ENCODE measurements at places on chromosomes 12 and 14.

GRCh38 chr14:69323266-69323998 lies 63.5 kb downstream of the GALNT16 start:
- DNase-seq, result no peak
- no peaks in the 10 kb centered on the region for H3K36me3 ChIP-seq
- H3K27me3 ChIP-seq, result no peaks in the 10 kb centered on the region
- peaks cover 13% of the 10 kb centered on the region for H3K4me1 ChIP-seq
- H3K27ac ChIP-seq, result no peak overlapping the region
- no peak overlapping the region for H3K4me3 ChIP-seq

- H3K4me3 ChIP-seq, result no peak overlapping the region
- H3K36me3 ChIP-seq, result no peaks in the 10 kb centered on the region
- no peak for DNase-seq
- H3K27me3 ChIP-seq, result no peaks in the 10 kb centered on the region
- H3K4me1 ChIP-seq, result no peaks in the 10 kb centered on the region
Measured at GRCh38 chr14:24398293-24398652, 530 bp upstream of the NYNRIN start.

- no peak overlapping the region for H3K27ac ChIP-seq
- no peak overlapping the region for H3K4me3 ChIP-seq
- DNase-seq, result no peak
- no peaks in the 10 kb centered on the region for H3K36me3 ChIP-seq
Measured at GRCh38 chr12:57389033-57389432, 41.8 kb downstream of the R3HDM2 start.

- no peak overlapping the region for H3K27ac ChIP-seq
- H3K36me3 ChIP-seq, result no peaks in the 10 kb centered on the region
- DNase-seq, result no peak
- no peaks in the 10 kb centered on the region for H3K27me3 ChIP-seq
- H3K4me3 ChIP-seq, result no peak overlapping the region
- H3K4me1 ChIP-seq, result no peaks in the 10 kb centered on the region
Measured at GRCh38 chr14:52329678-52330369, 15.7 kb downstream of the PTGER2 start.

GRCh38 chr12:7499636-7500035 lies 3.9 kb downstream of the CD163 start:
- H3K4me3 ChIP-seq, result no peak overlapping the region
- H3K4me1 ChIP-seq, result no peaks in the 10 kb centered on the region
- H3K27me3 ChIP-seq, result no peaks in the 10 kb centered on the region
- no peak overlapping the region for H3K27ac ChIP-seq

DNA sequence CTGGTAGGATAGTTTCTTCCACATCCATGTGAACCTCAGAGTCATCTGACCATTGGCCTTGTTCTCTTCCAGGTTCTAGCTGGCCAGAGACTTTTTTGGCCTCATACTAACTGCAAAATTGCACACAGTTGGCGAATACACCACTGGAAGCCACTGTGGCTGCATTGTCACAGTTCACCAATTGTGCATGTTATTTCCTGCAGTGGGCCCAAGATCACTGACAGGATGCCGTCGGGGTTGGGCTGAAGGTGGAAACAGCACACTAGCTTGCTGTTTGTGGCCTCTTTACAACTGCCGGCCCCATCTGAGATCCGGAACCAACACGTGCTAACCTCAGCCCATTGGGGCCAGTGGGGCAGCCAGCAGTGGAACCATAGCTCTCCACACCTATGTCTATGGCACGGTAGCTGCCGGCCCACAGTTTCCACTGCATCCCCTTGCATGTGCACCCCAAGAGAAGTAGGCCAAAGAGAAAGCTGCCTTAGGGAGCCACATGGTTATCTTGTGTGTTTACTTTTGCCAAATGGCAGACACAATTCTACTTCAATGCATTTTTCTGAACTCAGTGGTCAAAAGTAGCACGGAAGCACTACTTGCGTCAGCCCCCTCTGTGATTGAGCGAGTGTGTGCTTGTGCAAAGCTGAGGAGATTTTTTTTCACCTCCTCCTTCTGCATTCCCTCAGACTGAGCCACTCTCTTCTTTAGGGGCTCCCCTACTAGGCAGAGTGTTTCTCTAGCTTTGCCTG lies 464.0 kb downstream of the RAD51B start:
- no peak for DNase-seq
- no peaks in the 10 kb centered on the region for H3K27me3 ChIP-seq
- peaks cover 12% of the 10 kb centered on the region for H3K4me1 ChIP-seq
- no peak overlapping the region for H3K4me3 ChIP-seq

GRCh38 chr12:14868916-14869506 lies 16.6 kb downstream of the MGP start:
- no peak overlapping the region for H3K27ac ChIP-seq
- H3K4me3 ChIP-seq, result no peak overlapping the region
- H3K27me3 ChIP-seq, result no peaks in the 10 kb centered on the region
- H3K4me1 ChIP-seq, result peaks cover 10% of the 10 kb centered on the region
- H3K36me3 ChIP-seq, result no peaks in the 10 kb centered on the region
- no peak for DNase-seq

DNA sequence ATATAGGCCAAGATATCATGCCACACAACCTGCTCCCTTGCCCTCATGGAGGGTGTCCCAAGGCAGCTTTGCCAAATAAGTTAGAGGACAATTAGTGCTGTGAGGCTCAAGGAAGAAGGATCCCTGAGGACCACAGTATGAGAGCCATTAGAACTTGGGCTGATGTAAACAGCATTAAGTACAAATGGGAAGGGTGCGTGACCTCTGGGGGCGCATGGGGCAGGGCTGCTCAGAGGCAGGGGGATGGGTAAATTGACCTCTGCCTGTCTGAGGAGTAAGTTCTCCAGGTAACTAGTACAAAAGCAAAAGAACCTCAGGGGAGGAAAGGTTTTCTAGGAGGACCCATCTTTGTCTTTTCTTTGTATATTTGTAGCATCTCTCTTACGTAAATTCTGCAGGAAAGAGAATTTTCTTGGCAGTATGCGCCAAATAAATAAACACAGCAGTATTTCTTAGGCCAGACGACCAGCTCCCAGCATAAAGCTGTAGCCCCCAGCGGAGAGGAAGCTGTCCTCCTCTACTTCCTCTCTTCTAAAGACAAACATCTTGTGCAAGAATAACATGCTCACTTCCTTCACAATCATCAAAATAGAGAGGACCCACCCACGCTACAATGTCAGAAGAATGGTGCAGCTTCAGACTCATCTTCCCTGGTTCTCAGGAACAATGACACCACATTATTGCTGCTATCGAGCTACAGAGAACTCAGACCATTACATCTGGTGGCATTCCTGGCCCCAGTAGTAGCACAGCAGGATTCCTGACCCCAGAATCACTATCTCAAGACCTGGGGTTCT lies 16.4 kb upstream of the VWF start:
- no peak overlapping the region for H3K27ac ChIP-seq
- no peak for DNase-seq
- no peak overlapping the region for H3K4me3 ChIP-seq
- no peaks in the 10 kb centered on the region for H3K36me3 ChIP-seq
- no peaks in the 10 kb centered on the region for H3K4me1 ChIP-seq

GRCh38 chr14:77547512-77548180 lies 49.0 kb upstream of the ISM2 start:
- no peak for DNase-seq
- no peak overlapping the region for H3K4me3 ChIP-seq
- no peak overlapping the region for H3K27ac ChIP-seq
- H3K36me3 ChIP-seq, result no peaks in the 10 kb centered on the region
- no peaks in the 10 kb centered on the region for H3K4me1 ChIP-seq
- no peaks in the 10 kb centered on the region for H3K27me3 ChIP-seq

- H3K36me3 ChIP-seq, result no peaks in the 10 kb centered on the region
- peaks cover 44% of the 10 kb centered on the region for H3K27me3 ChIP-seq
- DNase-seq, result no peak
- no peaks in the 10 kb centered on the region for H3K4me1 ChIP-seq
Measured at GRCh38 chr14:104399432-104400155, 180.0 kb upstream of the C14orf180 start.

DNA sequence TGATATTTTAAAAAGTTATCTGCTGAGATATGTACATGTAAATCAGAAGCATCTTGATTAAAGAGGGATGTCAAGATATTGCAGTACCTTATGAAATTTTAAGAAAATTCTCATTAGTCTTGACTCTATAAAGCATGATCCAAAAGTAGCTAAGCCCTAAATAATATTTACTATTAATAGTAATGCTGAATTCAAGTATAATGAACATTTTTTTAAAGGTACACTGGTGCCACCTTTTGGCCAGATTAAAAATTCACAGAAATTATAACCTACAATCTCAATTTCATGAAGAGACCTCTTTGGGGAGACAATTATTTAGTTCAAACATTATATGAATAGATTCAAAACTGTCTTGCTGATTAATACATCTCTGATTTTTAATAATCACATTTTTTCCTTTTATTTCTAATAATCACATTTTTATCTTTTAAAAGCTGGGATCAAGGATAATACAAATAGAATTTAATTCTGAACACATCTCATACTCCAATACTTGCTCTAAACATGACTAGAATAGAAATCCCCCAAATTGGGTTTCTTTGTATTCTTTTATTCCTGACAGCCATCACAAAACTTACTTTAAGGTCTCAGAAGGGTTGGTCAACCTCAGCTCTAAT lies 13.4 kb downstream of the AKAP5 start:
- H3K27ac ChIP-seq, result no peak overlapping the region
- no peaks in the 10 kb centered on the region for H3K27me3 ChIP-seq
- no peaks in the 10 kb centered on the region for H3K36me3 ChIP-seq
- no peak overlapping the region for H3K4me3 ChIP-seq
- DNase-seq, result no peak

DNA sequence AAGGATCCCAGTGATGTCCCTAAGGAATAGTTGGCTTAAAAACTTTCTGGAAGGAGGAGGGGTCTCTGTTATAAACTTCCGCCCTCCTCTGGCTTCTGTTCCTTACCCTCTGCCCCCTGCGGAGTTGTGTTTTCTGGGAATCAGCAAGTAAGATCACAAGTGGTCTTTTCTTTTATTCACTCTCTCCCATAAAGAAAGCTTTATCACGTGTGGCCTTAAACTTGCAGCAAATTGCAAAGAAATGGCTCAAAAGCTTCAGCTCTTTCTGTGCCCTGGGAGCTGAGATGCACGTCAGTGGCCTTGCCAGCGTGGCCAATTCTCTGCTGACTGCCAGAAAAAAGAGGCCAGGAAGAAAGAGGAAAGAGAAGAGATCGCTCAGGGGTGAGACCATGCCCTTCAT lies at the start of gene SLCO1C1:
Gene SLCO1C1 (plus strand): TSS at position 101 of the 400 bp plus-strand sequence. CDS start 4,245 bp downstream, outside the sequence.
- H3K27ac ChIP-seq, result no peak within 1 kb of the TSS
- no peaks in the 10 kb centered on the region for H3K36me3 ChIP-seq
- H3K4me1 ChIP-seq, result no peaks in the 10 kb centered on the region

GRCh38 chr12:114838480-114838879 lies 154.5 kb upstream of the TBX3 start:
- no peak overlapping the region for H3K27ac ChIP-seq
- H3K27me3 ChIP-seq, result no peaks in the 10 kb centered on the region
- H3K36me3 ChIP-seq, result no peaks in the 10 kb centered on the region
- no peak for DNase-seq

DNA sequence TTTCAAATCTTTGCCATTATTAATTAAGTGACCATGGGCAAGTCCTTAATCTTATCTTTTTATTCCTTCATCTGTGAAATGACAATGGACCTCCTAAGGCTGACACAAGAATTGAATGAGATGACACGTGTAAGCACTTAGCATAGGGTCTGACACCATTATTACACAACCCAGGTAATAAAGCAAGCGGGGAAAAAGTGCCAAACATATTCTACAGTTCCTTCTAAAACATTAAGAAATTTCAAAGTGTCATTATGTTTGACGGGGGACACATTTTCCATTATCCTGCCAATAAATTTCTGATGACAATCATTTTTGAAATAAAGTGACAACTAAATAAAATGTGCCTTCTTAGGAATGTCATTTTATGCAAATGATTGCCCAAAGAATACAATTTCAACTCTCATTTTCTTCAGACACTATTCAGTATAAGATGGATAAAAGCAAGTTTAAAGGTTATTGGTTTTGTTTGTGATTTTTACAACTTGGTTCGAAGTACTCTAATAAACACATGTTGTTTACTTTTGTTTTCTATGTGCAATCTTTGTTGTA lies 3.0 kb downstream of the ANKS1B start:
- no peak overlapping the region for H3K4me3 ChIP-seq
- no peak overlapping the region for H3K27ac ChIP-seq
- DNase-seq, result no peak
- H3K27me3 ChIP-seq, result no peaks in the 10 kb centered on the region
- no peaks in the 10 kb centered on the region for H3K36me3 ChIP-seq

DNA sequence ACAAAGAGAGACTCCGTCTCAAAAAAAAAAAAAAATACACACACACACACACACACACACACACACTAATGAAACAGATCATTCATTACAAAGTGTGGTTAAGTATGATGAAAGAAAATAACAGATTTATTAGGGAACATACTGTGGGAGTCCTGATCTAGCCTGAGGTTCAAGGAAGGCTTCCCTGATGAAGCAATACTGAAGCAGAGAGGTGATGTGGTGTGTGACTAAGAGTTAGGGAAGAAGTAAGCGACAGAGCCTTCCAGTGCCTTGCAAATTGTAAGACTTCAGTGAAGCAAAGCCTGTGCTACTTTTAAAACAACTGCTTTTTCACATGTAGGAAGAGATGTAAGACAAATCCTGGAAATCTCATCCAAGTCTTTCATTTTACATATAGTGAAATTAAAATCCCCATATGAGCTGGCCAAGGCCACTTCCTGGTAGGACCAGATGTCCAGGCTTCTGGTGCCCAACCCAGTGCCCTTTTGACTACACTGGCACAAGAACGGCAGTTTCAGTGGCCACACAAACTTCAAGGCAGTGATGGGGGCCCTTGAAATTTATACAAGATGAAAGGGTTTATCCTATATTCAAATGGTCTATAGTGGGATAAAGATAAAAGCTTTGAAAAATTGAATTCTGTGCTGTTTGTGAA lies 86.2 kb downstream of the STON2 start:
- no peaks in the 10 kb centered on the region for H3K36me3 ChIP-seq
- no peak overlapping the region for H3K27ac ChIP-seq
- H3K4me1 ChIP-seq, result peaks cover 7% of the 10 kb centered on the region
- no peak overlapping the region for H3K4me3 ChIP-seq

GRCh38 chr14:99706107-99706900 lies 22.2 kb downstream of the CYP46A1 start:
- no peaks in the 10 kb centered on the region for H3K36me3 ChIP-seq
- no peak for DNase-seq
- H3K27ac ChIP-seq, result no peak overlapping the region
- no peaks in the 10 kb centered on the region for H3K4me1 ChIP-seq
- H3K4me3 ChIP-seq, result no peak overlapping the region
